ENCODE measurements at places on chromosomes 6 and 20.

DNA sequence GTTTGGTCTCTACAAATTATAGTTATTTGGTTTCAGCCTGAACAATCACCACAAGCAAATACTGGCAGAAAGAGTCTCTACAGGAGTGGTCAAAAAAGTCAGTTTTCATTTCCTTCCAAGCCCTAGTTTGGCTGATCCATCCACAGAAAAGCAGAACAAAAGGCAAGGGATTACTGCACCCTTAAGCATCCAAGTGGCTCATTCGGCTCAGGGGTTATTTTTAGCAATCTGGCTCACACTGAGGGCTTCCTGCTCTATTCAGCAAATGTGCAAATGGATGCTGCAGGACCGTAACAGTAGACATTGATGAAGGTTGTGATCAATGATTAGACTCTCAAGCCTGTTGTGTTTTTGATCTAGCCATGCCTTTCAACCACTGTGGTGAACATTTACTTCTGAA is 62.2 kb upstream of the FABP7 start:
- peak; percentile 78 for DNase-seq

GRCh38 chr6:142238881-142239280 is 62.9 kb upstream of the ADGRG6 start:
- DNase-seq: no peak

DNA sequence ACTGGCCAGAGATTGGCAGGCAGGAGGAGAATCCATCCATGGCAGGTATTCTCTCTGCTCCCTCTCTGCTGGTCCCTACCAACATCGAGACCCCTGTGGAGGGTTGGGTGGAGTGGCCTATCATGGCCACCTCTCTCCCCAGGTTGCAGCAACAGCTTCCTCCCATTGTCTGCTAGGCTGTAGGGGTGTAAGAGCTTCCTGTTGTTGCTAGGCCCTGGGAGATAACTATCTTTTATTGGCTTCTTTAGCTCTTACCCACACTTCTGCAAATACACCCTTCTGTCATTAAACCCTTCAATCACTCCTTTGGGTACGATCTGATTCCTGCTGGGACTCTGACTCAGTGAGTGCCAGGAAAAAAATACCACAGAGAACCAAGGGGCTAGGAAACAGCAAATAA is 66.6 kb upstream of the FAM184A start:
- DNase-seq: no peak

GRCh38 chr6:161353208-161353613 is 79.3 kb upstream of the AGPAT4 start:
- DNase-seq: no peak

GRCh38 chr6:45415788-45416518 is 38.2 kb upstream of the SUPT3H start:
- DNase-seq: no peak

DNA sequence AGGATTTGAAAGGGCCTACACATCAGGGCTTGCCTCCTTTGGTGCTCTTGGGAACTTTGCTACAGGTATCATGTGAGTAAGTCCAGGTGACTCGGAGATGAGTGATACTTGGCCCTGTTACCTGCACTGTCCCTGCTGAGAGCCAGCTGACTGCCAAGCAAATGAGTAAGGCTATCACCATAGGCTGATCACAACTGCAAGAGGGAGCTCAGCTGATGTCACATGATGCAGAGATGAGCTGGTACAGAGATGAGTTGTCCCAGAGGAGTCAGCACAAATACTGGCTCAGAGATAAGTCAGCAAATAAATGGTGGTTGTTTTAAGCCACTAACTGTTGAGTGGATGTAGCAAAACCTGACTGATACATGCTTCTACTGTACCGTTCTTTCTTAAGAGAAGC is 41.4 kb downstream of the LAMP5 start:
- DNase-seq: no peak
